Activated T-helper 1 cell treated with anti-CD3 and anti-CD28 coated beads, Interleukin-12 subunit alpha, Interleukin-12 subunit beta, Interleukin-2, Interleukin-4 antibody, amounts not matched to agents 30 ng/mL and 10 ng/mL and 1 ng/mL, durations not matched to agents 14 hours and 24 hours and 36 hours (primary cell): ENCODE measurements at places on chromosomes 12 and 14.

DNA sequence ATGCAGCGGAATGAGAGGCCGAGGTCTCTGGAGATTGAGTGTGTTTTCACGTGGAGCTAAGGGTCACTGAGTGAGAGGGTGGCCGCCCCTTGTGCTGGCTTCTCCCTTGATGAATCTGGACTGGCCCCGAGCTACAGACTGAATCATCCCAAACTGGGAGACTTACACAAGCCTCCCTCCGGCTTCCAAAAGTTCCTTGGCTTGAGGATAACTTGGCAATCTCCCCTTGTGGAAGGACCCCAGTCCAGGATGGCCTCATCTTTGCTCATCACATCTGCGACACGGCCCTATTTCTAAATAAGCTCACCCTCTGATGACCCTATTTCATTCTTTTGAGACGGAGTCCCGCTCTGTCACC, 41.5 kb upstream of the FBRSL1 start:
- H3K27me3 ChIP-seq, result peaks cover 3% of the 10 kb centered on the region
- no peak overlapping the region for H3K27ac ChIP-seq
- peaks cover 3% of the 10 kb centered on the region for H3K36me3 ChIP-seq
- no peak for DNase-seq
- H3K4me3 ChIP-seq, result no peak overlapping the region
- peaks cover 33% of the 10 kb centered on the region for H3K4me1 ChIP-seq

DNA sequence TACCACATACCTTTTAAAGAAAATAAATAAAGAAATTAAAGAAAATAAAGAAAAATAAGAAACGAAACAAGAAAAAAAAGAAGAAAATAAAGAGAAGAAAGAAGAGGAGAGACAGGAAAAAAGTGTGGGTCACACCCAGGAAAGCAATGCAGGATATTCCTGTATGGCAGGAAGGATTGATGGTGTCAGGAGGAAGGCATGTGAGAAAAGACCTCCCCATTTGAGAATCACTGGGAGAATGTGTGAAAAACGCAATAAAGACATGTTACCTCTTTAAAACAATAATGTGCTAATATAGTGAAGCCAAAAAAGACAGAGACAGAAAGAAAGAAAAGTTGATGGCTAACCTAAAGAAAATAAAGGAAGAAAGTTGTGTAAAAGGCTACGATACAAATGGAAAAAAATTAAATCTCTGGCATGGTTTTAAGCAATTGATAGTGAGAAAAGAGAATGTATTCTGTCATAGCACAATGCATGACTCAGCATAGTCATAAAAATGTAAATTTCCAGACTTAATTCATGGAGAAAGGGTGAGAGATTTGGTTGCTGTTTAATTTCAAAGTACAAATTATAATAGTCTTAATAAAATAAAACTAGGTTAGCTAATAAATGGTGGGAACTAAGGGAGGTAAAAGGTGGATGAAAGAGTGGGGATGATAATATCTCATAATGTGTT, 24.3 kb upstream of the FOXG1 start:
- H3K27me3 ChIP-seq, result no peaks in the 10 kb centered on the region
- H3K36me3 ChIP-seq, result no peaks in the 10 kb centered on the region
- H3K4me3 ChIP-seq, result no peak overlapping the region
- DNase-seq, result no peak
- H3K4me1 ChIP-seq, result no peaks in the 10 kb centered on the region

GRCh38 chr14:67192366-67192765, 3.1 kb downstream of the GARIN2 start:
- H3K27me3 ChIP-seq, result peaks cover 2% of the 10 kb centered on the region
- no peak overlapping the region for H3K4me3 ChIP-seq
- peaks cover 24% of the 10 kb centered on the region for H3K4me1 ChIP-seq
- no peak overlapping the region for H3K27ac ChIP-seq
- no peak for DNase-seq

DNA sequence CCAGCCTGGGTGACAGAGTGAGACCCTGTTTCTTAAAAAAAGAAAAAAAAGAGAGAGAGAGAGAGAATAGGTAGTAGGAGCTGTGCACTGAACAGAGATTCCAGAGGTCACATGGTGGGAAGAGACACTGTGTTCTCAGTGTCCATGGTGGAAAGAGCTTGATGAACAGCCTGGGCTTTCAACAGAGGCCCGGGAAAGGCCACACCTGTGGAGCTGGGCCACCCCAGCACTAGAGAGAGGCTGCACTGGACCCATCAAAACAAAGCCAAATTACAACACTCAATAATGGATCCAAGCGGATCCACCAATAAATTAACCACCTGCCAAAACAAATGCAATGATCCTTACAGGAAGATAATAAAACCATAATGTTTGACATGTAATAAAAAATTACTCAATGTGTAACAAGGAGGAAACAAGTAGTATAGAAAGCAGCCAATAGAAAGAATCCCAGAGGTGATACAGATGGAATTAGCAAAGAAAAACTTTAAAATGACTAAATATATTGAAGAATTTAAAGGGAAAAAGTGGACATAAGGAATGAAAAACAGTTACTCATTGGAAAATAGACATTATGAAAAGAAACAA, 44.8 kb upstream of the BCL2L14 start:
- H3K36me3 ChIP-seq, result peaks cover 37% of the 10 kb centered on the region
- peak overlapping the region; percentile 38 for H3K4me3 ChIP-seq

GRCh38 chr12:115375186-115375991, 691.4 kb upstream of the TBX3 start:
- H3K27ac ChIP-seq, result peak overlapping the region; percentile 43
- H3K36me3 ChIP-seq, result no peaks in the 10 kb centered on the region
- H3K4me1 ChIP-seq, result peaks cover 9% of the 10 kb centered on the region
- H3K27me3 ChIP-seq, result peaks cover under 1% of the 10 kb centered on the region

DNA sequence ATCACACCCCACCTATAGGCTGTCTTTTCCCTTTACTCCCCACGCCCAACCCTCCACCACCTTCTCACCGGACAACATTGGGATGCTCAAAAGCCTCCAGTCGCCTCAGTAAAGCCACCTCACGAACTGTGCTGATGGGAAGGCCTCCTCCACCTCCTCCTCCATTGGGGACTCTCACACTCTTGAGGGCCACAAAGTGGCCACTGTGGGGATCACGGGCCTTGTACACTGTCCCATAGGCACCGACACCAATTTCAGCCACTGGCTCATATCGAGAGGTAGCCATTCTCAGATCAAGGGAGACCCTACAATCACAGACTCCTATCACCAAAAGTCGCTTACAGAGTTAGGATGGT, 700 bp downstream of the CDK4 start:
- peaks cover 67% of the 10 kb centered on the region for H3K4me1 ChIP-seq
- peak overlapping the region; percentile 94 for H3K4me3 ChIP-seq
- peaks cover 40% of the 10 kb centered on the region for H3K36me3 ChIP-seq
- H3K27me3 ChIP-seq, result peaks cover 3% of the 10 kb centered on the region

DNA sequence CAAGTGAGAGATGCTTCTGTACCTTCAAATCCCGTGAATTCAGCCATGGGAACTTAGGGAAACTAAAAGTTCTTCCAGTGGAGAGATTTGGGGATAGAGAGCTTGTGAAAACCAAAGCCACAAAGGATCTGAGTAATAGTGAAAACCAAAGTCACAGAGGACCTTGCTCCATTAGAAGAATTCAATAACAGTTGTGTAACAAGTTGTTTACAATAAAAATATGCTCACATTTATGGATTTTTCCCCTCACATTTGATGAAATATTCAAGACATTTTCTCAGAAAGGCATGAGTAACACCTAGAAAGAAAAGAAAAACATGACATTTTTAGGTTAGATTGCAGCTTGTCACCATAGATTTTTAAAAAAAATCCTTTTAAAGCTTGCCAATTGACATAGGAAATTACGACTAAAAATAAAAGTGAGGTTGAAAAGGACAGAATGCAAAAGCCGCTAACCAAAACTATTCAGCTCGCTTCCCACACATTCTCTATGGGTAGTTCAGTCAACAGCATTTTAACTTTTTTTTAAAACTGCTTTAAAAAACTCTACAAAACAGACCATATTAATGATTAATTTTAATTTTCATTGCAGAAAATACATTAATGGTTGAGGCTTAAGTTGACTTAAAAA, 113.2 kb downstream of the CAND1 start:
- no peak overlapping the region for H3K27ac ChIP-seq
- H3K27me3 ChIP-seq, result no peaks in the 10 kb centered on the region
- peaks cover 9% of the 10 kb centered on the region for H3K4me1 ChIP-seq

DNA sequence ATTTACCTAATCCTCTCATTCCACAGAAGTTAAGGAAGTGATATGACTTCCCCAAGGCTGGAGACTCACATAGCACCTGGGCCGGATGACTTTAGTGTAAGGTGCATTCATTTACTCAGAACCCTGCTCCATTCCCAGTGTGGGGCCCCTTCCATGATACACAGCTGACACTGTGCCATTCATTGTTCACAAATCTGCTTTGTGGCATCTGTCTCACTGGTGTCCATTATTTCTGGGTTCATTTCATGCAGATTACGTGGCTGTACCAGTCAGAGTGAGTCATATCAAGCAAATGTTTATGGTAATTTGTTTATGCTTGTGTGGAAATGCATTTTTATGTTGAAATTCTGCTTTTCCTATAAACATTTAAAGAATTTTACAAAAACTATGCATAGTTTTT, 5.2 kb downstream of the ANO4 start:
- H3K36me3 ChIP-seq, result no peaks in the 10 kb centered on the region
- no peak overlapping the region for H3K4me3 ChIP-seq
- H3K4me1 ChIP-seq, result no peaks in the 10 kb centered on the region
- no peak for DNase-seq
- peaks cover 12% of the 10 kb centered on the region for H3K27me3 ChIP-seq
- H3K27ac ChIP-seq, result no peak overlapping the region

DNA sequence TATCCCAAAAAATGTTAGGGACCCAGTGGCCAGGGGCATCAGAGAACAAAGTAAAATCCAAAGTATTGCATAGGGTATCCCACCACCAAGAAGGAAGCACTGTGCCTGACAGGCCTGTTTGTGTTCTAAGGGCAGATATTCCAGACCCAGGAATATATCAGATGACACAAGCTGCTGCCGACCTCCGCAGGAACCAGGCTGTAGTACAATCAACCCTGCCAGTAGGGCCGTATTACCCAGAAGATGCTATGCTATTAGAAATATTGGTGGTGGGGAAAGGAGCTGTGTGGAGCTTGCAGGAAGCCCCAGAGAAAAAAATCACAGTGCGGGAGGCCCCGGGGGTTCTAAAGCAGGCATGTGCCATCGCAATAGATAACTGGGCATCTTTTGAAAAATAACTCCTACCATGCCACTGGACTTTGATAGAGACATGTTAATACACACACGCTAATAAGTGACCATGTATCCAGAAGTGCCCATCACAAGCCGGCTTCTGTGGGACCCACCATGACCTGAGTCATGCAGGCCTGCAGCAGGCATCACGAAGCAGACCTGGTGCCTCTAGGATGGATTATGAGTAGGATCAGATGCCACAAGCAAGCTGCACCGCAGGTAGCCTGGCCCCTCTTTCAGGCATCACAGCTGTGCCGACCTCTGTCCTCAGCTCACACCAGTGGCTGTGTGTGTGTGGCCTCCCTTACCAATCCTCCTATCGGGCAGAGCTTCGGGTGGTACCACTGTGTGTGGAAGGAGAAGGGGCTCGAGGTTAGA, 242.7 kb downstream of the BCL11B start:
- H3K27me3 ChIP-seq, result peaks cover 3% of the 10 kb centered on the region
- no peak overlapping the region for H3K4me3 ChIP-seq
- peaks cover 7% of the 10 kb centered on the region for H3K36me3 ChIP-seq
- peaks cover 8% of the 10 kb centered on the region for H3K4me1 ChIP-seq

DNA sequence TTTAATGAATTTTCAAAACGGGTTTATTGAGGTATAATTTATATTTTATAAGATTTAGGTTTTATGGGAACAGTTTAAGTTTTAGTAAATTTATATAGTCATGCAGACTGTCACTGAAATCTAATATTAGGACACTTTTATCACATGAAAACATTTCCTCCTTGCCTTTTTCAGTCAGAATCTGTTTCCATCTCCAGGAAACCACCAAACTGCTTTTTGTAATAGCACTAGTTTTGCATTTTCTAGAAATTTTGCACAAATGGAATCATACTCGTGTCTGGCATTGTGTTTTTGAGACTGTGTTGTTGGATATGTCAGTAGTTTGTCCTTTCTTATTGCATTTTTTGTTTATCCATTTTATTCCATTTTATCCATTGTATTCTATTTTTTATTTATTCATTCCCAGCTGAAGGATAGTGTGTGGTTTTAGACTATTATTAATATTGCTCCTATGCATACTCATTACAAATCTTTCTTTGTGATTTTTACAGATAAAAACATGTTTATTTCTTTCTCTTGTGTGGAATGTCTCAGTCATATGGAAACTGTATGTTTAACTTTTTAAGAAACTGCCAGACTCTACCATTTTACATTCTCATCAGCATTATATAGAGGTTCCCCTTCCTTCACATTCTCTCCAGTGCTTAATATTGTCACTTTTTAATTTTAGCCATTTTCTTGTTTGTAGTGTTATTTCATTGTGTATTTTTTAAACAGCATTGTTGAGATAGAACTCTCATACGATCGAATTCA, 26.5 kb downstream of the PALS1 start:
- DNase-seq, result no peak
- H3K4me1 ChIP-seq, result peaks cover 9% of the 10 kb centered on the region
- H3K27me3 ChIP-seq, result no peaks in the 10 kb centered on the region
- no peak overlapping the region for H3K4me3 ChIP-seq

DNA sequence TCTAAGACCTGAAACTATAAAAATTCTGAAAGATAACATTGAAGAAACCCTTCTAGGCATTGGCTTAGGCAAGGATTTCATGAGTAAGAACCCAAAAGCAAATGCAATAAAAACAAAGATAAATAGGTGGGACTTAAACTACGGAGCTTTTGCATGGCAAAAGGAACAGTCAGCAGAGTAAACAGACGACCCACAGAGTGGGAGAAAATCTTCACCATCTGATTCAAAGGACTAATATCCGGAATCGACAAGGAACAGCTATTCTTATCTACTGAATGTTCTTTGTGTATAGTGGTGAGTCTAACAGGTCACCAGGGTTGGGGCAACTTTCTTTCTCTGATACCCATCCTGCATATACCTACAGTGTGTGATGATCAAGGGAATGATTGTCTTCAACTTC, 198.6 kb downstream of the CCDC91 start:
- DNase-seq, result no peak
- H3K36me3 ChIP-seq, result peaks cover 2% of the 10 kb centered on the region
- H3K4me3 ChIP-seq, result no peak overlapping the region
- no peak overlapping the region for H3K27ac ChIP-seq
- no peaks in the 10 kb centered on the region for H3K27me3 ChIP-seq

DNA sequence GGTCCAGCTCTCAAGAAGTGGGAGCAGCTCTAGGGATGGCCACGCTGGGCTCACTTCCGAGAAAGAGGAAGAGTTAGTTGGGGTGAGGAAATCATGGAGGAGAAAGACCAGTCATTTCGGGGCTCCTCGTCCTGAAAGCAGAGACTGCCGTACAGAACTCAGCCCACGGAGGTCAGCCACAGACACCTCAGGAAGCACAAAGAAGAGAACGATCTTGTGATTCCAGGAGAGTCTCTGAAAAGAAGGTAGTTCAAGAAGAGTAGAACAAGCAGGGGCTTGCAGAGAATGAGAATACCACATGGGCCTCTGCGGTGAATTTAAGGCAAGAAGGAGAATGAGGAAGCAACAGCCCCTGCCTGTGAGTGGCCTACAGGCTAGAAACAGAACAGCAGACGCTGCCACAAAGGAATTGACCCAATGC, 311.9 kb downstream of the CACNA1C start:
- H3K27ac ChIP-seq, result no peak overlapping the region
- H3K4me1 ChIP-seq, result peaks cover 34% of the 10 kb centered on the region
- H3K4me3 ChIP-seq, result no peak overlapping the region
- DNase-seq, result no peak
- H3K36me3 ChIP-seq, result no peaks in the 10 kb centered on the region
